ENCODE measurements at places on chromosomes 2 and 18.

DNA sequence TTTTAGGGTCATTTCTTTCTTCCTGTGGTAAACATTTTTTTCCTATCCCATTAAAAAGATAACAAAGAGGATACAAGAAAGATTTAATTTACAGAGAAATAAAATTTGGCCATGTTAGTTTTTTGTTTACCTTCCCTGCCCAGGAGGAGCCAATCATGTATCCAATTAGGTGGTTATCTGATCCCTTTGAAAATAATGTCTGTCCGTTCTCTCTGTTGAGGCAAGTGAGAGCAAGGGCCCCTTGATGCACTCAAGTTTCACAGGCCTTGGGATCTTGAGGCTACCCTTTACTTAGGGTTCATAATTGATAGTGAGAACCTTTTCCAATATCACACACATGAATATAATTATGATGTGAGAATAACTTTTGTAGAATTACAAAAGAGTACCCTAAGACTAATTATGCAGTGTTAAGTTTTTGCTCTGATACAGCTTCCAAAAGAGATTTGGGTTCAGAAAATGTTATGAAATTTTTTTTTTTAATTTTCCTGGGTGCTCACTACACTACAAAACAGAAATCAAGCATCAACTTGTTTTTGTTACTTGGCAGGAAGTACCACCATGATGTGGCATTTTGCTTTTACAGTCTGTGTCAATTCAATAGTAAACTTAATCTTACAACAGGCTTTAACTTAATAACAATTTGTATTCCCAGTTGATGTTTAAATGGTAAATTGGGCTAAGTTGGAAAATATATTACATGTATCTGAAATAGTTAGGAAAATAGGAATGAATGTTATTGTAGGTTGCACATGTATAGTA, 42.0 kb downstream of the AFTPH start:
- DNase-seq: no peak

- no peak for DNase-seq
These were observed 177.3 kb downstream of the AGAP1 start for GRCh38 chr2:235670974-235671787.

GRCh38 chr18:25639596-25639995, 287.6 kb upstream of the ZNF521 start:
- DNase-seq: no peak

DNA sequence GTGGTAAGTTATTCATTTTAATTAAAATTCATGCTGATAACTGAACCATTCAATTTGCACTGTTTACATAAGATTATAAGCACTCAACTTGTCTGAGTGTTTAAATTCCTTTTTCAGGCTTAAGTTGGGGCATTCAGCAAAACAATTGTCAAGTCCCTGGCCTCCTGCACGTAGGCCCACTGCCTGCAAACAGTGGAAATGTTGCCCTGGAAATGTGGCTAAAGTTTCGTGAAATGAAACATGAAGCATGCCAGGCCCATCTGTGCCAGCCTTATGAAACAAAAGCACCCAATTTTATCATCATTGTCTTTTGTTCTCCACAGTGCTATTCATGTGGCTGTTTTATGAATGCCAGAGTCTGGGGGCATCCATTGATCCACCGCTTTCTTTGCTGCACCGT, 163.7 kb downstream of the PTGR3 start:
- no peak for DNase-seq

All from NCI-H446 treated with DMSO at 0.1 percent for 48 hours (cell line).